Heart right ventricle (tissue), 16 donors: ENCODE measurements at places on chromosomes 3 and 15. TPM values are rescaled to one million over a fixed set of nuclear protein-coding genes. Genes with fewer than 3 reads are reported as not detected.
A peak's percentile ranks its signal among the peaks of the same experiment; 100 is the strongest.

GRCh38 chr3:196193736-196194541 is 17.3 kb downstream of the ZDHHC19 start:
- DNase-seq: peak; percentile 74

DNA sequence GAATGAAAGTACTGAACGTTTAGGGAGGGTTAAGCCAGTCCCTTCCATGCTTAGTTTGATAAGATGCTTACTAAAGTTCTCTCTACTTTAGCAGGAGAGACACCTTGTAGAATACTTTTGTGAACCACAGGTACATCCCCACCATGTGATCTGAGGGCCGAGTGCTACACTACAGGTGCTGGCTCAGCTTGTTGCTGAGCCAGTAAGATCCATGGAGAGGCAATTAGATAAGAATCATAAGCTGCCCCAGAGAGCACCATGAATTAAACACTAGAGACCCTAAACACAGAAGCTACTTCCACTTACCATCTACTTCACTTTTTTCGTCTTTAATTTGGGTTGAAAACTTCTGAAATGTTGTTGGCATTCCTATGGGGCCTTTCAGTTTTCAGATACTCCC is 70.5 kb upstream of the GOLGA8B start:
- DNase-seq: no peak

The LDHAL6B gene
- not detected for total RNA-seq

The C3orf49 gene
- not detected for total RNA-seq

DNA sequence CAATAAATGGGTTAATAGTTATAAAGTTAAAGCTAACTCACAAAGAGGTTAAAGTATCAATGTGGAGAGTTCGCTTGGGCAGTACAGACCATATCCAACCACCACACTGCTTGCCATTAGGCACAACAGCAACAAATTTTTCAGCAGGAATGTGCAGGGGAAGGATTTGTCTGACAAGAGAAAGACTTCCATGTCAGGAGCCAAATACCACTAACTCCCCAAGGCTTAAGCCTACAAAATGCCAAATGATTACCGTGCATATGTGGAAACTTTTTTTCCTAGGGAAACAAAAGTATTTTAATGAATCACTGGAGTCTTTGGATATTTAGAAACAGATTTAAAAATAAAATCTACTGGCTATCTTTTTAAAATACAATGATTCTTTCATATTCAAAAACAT is 8.1 kb downstream of the VGLL3 start:
- DNase-seq: no peak

DNA sequence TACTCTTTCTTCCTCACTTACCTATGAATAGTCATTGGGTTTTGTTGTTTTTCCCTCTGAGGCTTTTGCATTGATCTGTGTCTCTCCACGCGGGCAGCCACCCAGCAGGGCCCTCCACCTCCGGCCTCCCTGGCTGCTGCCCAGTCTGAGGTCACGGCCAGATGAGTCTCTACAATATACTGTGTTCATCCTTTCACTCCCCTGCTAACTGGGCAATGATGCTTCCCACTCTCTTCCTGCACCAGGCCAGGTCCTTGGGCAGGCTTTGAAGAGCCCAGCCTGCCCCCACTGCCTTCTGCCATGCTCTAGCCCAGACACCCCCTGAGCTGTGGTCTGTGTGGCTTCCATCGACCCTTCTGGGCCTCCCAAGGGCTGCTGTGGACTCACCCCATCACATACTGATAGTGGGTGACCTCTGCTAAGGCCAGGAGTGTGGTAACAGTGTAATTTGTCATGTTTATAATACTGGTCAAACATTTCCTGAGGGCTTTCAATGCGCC is 18.0 kb downstream of the PDIA5 start:
- DNase-seq: no peak
